Renal cortex interstitium (tissue), 15 donors: ENCODE measurements at places on chromosomes 3 and 15. TPM values are rescaled to one million over a fixed set of nuclear protein-coding genes. Genes with fewer than 3 reads are reported as not detected.

Gene ROBO2
- 100 TPM for polyA plus RNA-seq

Gene BDH1
- 42.2 TPM for polyA plus RNA-seq

Gene ROPN1
- polyA plus RNA-seq, result 0.09 TPM

Gene SPESP1
- 4.5 TPM for polyA plus RNA-seq

Gene GAP43
- 1.9 TPM for polyA plus RNA-seq

GRCh38 chr3:16494814-16495431 is 18.6 kb downstream of the RFTN1 start:
- DNase-seq, result no peak

DNA sequence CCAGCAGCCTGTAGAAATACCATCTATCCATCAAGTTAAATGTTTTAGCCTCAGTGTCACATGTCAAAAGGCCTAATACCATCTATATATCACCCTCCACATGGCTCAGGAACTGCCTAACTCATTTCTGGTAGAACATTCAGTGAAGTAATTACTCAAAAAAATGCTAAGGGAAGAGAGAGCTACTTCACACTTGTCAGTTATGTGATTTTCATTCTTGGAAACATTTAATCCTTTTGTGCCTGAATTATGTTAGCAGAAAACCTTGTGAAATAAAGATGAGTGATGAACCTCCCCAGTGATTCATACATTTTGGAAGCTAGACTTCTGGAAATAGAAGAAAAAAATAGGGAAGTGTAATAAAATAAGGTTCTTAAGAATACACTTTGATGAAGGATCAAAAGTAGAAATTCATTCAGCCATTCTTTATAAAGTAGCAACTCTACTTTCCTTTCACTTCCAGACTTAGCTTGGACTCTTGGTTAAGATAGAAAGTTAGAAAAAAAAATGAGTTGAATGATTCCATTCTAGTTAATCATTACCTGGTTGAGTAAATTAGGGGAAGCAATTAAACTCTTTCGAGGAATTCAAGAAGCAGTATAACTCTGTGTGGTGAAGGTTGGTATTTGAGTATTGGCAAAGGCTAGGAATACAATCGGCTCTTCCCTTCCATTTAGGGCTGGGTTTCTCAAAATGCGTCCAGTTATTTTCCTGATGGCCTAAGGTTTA is 3.6 kb downstream of the OTOL1 start:
- no peak for DNase-seq

- DNase-seq, result no peak
Observed at GRCh38 chr15:57171426-57171825, 204.9 kb upstream of the CGNL1 start.

- no peak for DNase-seq
Observed at GRCh38 chr15:90031231-90031791, 30.2 kb downstream of the ZNF710 start.

DNA sequence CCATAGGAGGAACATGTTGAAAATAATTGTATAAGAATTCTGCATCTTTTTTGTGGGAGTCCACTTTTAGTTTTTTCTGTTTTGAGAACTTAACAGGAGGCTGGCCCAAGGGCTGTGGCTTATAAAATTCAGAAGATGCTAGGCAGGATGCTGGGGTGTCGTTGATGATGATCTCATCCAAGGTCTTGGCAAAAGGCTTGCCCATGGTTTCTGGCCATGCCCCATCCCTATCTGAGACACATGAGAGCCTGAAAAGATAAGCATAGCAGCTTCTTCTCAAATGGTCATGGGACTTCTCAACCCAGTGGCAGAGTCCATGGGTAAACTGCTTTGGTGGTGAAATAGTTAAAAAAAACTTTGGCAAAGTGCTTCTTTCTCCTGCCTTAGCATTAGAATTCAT is 35.2 kb downstream of the CMSS1 start:
- DNase-seq, result no peak

- DNase-seq, result no peak
Observed at GRCh38 chr3:160018959-160019358, 30.3 kb downstream of the IL12A start.

- no peak for DNase-seq
Observed at GRCh38 chr3:16251316-16252085, 13.2 kb downstream of the DPH3 start.

DNA sequence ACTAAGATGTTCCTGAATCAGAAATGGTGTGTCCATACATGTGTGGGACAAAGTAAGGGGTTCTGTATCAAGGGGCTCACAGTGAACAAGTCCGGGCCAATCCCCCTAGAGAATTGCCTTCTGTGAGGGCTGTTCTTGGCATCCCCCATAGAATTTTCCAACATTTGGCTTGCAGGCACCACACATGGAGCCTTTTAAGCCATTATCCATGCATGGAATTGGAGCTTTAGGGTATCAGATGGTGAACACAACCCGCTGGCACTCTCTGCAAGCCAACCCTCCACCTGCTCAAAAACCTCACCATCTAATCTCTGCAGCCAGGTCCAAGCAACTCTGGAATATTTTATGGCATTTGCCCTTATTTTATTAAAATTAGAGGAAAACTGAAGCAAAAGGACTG is 278.7 kb downstream of the ERC2 start:
- no peak for DNase-seq

DNA sequence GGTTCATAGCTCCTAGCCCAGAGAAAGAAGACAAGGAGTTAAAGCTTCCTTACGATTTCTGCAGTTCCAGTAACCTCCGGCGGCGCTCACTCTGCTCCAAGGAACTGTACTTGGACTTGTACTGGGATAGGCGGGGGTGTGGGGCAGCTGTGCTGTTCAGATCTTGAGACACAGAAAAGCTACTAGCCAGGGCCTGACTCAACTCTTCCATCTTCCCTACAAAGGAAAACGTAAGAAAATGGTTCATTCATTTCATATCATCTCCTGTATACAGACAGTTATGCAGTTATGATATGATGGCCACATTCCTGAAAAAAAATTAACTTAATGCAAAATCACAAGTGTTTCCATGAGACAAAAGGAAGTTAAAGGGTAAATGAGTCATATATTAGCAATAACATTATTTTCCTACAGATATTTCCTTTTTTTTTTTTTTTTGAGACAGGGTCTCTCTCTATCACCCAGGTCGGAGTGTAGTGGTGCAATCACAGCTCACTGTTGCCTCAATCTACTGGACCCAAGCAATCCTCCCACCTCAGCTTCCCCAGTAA is 4.6 kb downstream of the SNUPN start:
- DNase-seq, result no peak

GRCh38 chr3:121975702-121976302 is 46.2 kb downstream of the ILDR1 start:
- DNase-seq, result no peak

DNA sequence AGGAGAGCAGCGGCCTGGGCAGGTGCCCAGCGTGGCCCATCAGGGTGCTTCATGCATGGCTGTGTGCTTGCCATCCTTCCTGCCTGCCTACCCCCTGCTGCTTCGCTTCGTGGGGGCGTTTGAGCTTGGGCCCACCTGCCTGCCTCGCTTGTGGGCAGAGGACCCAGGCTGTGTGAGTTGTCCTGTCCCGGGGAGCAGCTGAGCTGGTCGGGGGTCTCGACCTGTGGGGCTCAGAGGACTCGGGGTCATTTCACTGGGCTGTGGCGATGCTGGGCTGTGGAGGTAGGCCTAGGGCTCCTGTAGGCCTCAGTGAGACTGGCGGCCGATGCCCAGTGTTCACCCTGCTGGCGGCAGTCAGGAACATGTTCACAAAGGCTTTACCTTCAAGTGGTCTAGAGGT is 12.1 kb upstream of the STAB1 start:
- DNase-seq, result no peak
